ENCODE measurements at places on chromosomes 1 and 21.
A peak's percentile ranks its signal among the peaks of the same experiment; 100 is the strongest.

- no peaks in the 10 kb centered on the region for H3K36me3 ChIP-seq
- no peaks in the 10 kb centered on the region for H3K4me1 ChIP-seq
- no peak for DNase-seq
- H3K27ac ChIP-seq: no peak overlapping the region
- no peak overlapping the region for H3K4me3 ChIP-seq
These were observed 896 bp upstream of the PLA2G2A start for GRCh38 chr1:19980314-19980713.

DNA sequence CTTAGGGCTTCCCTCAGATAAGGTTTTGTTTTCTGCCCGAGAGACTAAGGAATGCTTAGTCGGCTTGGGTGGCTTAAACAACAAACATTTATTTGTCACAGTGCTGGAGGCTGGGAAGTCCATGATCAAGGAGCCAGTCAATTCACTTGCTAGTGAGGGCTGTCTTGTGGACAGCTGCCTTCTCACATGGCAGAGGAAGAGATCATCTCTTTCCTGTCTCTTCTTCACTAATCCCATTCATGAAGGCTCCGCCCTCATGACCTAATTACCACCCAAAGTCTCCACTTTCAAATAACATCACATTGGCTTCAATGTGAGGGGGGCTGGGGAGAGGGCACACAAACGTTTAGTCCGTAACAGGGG lies 50.5 kb upstream of the IL12RB2 start:
- H3K4me3 ChIP-seq: no peak overlapping the region
- no peaks in the 10 kb centered on the region for H3K27me3 ChIP-seq
- H3K36me3 ChIP-seq: no peaks in the 10 kb centered on the region
- no peaks in the 10 kb centered on the region for H3K4me1 ChIP-seq
- no peak for DNase-seq

- H3K36me3 ChIP-seq: no peaks in the 10 kb centered on the region
- no peak overlapping the region for H3K4me3 ChIP-seq
- peak overlapping the region; percentile 41 for H3K27ac ChIP-seq
These were observed 48.6 kb upstream of the EPS15 start for GRCh38 chr1:51567653-51568052.

- H3K36me3 ChIP-seq: no peaks in the 10 kb centered on the region
- no peaks in the 10 kb centered on the region for H3K27me3 ChIP-seq
- H3K4me1 ChIP-seq: no peaks in the 10 kb centered on the region
- no peak for DNase-seq
These were observed 2283.7 kb downstream of the NCAM2 start for GRCh38 chr21:23281917-23282316.

- peak overlapping the region; percentile 62 for H3K27ac ChIP-seq
- H3K27me3 ChIP-seq: no peaks in the 10 kb centered on the region
- no peak for DNase-seq
- H3K4me3 ChIP-seq: no peak overlapping the region
- H3K4me1 ChIP-seq: no peaks in the 10 kb centered on the region
These were observed 51.0 kb upstream of the F3 start for GRCh38 chr1:94592571-94592920.

Measured in tibial nerve (tissue), 4 donors.